Stimulated activated CD4-positive, alpha-beta T cell treated with anti-CD3 and anti-CD28 coated beads, Interleukin-15, amount 100 ng/mL, for 1 hour (primary cell): ENCODE measurements at places on chromosomes 16 and 17.

GRCh38 chr16:59173408-59173831, 439.3 kb upstream of the GOT2 start:
- DNase-seq, result no peak

- DNase-seq, result no peak
Observed at GRCh38 chr16:21634216-21634615, 18.2 kb downstream of the IGSF6 start.

DNA sequence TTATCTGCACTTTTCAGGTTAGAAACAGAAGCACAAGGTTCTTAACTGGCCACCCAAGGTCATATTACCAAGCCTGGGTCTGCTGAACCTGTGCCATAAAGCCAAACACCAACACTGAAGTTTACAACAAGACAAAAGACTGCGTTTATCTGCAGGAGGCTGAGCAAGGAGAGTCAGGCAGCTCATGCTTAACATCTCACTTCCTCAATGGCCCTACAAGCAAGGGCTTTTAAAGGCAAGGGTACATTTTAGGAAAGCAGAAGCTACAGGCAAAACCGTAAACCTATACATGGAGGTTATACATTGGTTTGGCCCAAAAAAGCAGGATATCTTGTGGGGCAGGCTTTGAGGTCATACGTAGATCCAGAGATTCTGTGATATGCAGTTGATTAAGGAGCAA, 91.2 kb downstream of the GNAO1 start:
- no peak for DNase-seq

DNA sequence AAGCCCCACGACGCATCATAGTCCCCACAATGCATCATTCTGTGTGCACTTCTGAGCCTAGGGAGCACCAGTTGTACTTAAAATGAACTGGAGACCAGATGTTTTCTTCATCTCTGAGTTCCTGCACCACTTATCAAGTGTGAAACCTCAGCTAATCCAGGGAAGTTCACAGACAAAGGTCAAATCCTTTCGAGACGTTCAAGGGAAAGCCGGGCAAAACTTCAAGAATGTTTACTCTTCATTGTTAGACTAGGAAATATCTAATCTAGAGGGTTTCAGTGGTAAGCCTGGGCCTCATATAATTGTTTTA, 4.6 kb upstream of the PMP22 start:
- DNase-seq, result no peak

GRCh38 chr17:73551759-73552158, 92.5 kb downstream of the SDK2 start:
- no peak for DNase-seq

GRCh38 chr17:73934696-73935095, 268.8 kb upstream of the RPL38 start:
- no peak for DNase-seq

DNA sequence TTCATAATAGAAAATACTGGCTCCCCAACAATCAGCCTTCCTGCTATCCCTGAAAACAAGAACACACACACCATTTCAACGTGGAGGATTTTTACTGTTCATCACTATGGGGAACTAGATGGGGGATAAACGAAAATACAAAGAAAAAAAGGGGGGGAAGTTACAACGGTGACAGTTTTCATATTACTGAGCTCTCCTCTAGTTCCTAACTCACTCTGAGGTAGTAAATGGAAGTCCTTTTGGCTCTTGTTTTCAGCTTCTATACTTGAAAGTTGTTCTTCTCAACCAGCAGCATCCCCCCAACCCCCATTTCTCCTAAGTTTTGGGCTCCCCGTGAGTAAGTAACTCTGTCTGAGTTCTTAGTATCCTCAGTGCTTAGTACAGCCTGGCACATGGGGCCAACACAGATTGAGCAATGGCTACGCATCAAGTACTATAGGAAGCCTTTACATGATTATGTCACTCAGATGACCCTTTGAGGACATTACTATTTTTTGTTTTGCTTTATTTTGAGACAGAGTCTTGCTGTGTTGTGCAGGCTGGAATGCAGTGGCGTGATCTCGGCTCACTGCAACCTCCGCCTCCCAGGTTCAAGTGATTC, 4.2 kb upstream of the CORO7 start:
- DNase-seq, result no peak

GRCh38 chr17:74011966-74012365, 191.5 kb upstream of the RPL38 start:
- DNase-seq, result no peak

DNA sequence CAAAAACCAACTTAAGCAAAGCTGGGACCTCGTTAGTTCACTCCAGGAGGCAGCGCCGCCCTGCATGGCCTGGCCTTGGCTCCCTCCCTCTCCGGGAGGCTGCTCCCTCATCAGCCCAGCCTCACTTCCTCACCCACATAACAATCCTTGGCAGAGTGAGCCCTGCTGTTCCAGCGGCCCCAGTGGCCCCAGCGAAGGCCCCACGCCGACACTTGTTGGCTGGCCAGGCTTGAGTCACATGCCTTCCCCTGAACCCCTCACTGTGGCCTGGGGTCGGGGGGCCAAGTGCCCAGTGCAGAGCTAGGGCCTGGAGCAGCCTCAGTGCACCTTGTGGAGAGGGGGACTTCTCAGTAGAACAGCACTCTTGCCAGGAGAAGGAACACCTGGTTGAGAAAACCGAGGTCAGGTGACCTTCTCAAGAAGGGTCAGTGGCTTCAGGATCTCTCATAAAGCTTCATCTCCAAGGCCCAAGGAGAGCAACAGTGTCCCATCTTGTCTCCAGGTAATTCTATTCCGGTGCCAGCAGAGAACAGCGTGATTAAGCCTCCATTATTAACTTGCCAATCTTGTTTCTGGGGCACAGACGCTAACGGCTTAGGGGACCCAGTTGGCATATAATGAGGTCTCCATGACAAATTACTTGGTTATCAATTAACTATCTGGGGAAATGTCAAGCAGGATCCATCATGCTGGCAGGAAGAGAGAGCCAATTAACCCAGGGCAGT, 26.8 kb downstream of the ENDOV start:
- DNase-seq, result no peak

DNA sequence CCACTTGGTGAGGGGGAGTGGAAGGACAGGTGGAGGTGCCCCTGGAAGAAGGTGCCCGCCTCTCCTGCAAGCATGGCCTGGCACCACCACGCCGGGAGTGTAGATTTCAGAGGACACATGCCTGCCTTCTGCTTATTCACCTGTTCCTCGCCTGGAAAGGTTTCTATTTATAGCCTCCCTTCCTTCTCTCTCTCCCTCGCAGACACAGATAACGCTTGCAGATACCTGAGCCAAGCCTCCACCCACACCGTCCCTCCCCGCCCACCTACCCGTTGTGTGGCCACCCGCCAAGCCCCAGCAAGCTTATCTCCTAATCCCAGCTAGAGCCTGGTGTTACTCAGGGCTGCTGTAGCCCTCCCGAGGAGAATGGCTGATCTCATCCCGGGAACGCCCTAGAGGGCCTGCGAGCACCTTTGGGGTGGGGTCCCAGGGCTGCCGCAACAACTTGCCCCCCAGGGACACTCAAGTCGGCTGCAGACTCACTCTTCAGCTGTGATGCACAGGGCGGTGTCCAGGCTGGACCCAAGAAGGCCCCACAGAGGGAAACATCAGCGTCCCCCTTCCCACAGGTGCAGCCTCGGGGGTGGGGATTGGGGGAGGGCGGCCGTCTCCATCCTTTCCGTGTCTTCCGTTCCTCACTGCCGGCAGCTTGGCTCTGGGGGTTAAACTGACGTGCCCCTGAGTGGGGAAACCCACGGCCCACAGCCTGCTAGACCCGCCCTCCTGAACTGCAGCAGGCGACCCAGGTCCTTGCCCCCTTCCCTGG, 1.9 kb upstream of the SNAI3 start:
- no peak for DNase-seq

DNA sequence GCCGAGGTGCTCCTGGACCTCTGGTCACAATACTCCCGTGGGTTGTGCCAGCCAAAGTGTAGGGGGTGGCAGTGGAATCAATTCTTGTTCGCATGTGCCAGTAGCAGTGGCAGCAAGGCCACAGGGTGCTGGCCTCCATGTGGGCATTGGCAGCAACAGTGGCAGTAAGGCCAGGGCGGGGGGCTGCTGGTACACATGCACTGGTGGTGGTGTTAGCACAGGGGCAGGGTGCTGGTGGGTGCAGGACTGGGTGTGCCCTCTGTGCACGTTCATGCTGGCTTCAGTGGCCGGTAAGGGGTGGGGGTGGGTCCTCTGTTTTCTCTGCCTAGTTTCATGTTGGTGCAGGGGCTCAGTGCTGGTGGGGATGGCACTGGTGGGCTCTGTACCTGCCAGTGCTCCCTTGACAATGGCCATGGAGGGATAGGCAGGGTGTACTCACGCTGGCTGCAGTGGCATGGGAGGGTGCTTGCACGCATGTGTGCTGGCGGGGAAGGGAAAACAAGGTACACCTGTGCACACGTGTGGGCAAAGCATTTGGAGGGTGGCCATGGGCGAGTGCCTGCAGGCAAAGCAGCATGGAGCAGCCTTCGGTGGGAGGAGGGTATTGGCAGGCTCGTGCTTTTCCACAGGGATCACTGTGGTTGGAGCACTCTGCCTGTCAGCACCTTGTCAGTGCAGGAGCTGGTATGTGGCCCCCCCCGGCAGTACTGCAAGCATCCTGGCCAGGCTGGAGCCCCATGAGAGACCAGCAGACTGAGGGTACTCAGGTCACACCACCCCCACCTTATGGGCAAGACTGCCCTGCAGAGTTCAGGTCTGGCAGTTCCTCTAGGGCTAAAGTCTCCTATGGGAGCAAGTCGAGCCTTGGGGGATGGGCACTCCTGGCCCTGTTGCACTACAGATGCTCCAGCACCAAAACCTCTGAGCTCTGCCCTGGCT, 35.8 kb downstream of the NF1 start:
- no peak for DNase-seq

GRCh38 chr16:14606102-14606501, 24.0 kb downstream of the PARN start:
- DNase-seq, result no peak

DNA sequence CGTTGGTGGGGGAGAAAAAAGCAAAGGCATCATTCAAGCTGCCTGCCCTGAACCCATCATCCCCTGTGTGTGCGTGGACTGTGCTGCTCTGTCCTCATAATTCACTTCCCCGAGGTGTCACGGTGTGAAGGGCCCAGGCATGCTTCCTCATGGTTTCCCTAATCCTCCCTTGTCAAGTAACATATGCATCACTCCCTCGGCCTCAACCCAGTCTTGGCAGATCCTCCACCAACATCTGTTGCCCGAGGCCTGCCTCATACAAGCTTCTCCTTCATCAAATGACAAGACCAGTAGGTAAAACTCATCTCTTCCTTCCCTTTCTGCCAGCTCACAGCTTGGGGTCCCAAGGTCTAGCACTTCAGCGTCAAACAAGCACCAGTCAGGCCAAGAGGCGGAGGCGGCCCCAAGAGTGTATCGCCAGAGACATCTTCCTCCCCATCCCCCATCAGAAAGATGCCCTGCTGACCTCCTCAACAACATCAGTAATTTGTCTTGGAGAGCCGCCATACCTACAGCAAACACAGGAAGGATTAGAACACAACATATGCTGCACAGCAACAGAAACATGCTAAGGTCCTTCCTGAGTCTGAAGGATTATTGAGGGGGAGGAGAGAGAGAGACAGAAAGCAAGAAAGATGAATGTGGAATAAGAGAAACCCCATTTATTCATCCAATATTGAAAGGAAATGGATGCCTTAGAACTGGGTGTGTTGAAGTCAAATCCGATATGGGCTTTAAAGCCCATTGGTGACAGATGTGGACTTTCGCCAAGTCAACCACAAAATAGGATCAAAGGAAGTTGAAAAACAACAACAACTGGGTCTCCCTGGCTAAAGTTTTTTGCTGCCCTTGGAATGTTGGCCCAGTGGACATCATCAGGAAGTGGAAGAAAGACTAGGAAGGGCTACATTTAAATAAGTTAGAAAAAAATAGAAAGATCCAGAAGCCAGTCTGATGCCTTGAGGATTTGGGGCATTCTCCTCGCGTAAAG, 38.4 kb downstream of the SOX9 start:
- DNase-seq, result no peak

DNA sequence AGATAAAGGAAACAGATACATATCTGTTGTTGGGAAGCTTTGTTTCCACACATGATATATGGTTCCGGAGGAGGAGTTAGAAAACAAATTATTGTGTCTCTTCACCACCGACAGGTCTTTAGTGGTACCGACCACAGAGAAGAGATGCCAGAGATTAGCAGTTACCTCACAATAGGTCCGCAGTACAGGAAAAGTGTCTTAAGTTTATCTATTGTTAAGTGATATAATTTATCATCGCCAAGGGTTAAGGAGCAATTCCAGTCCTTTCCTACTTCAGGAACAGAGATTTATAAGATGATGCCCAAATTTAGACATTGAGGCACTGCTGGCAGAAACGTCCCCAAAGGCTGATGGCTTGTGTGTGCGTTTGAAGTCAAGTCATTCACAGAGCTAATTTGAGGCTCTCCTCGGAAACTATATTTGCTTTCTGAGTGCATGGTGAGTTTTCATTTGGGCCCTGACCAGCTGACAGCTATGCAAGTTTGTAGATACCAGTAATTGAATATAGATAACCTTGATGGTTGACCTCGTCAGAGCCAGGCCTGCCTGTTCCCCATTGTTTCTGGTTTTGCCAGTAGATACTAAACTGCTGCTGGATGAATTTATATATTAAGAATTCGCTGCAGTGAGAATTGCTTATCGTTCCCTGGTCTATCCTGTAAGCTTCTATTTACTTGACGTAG, 196.4 kb upstream of the IRX3 start:
- no peak for DNase-seq

- DNase-seq, result no peak
Observed at GRCh38 chr17:78107457-78107856, 21.1 kb downstream of the TMC6 start.

GRCh38 chr16:1992704-1993317, 3.0 kb downstream of the SYNGR3 start:
- DNase-seq, result no peak

- no peak for DNase-seq
Observed at GRCh38 chr16:62715701-62716100, 679.5 kb upstream of the CDH8 start.

GRCh38 chr16:12092544-12092921, 116.0 kb downstream of the SNX29 start:
- DNase-seq, result no peak

GRCh38 chr17:17514361-17514992, 18.3 kb upstream of the RASD1 start:
- no peak for DNase-seq

DNA sequence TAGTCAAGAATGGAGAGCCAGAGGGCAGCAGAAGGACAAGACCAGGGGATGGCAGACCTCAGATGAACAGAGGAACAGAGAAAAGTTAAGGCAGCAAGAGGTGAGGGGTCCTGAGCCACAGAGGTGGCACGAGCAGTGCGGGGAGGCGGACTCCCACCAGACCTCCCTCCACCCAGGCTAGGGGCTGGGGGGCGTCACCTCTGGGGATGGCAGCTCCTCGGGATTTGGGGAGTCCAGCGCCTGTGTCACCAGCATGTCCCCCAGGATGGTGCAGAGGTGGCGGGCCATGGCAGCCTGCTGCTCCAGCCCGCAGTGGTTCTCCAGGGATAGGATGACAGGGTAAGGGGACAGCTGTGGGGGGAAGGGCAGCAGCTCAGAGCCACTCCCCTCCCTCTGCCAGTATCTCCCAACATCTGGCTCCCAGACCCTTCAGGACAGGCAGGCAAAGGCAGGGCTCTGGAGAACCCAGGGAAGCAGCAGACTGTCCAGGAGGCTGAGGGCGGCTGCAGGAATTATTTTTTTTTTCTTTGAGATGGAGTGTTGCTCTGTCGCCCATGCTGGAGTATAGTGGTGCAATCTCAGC, 15.8 kb downstream of the PLCD3 start:
- DNase-seq, result no peak
